Adrenal gland (tissue), 19 donors: ENCODE measurements at places on chromosomes 5 and 9. TPM values are rescaled to one million over a fixed set of nuclear protein-coding genes. Genes with fewer than 3 reads are reported as not detected.

Gene SH2D3C
- 10.9 TPM for total RNA-seq

DNA sequence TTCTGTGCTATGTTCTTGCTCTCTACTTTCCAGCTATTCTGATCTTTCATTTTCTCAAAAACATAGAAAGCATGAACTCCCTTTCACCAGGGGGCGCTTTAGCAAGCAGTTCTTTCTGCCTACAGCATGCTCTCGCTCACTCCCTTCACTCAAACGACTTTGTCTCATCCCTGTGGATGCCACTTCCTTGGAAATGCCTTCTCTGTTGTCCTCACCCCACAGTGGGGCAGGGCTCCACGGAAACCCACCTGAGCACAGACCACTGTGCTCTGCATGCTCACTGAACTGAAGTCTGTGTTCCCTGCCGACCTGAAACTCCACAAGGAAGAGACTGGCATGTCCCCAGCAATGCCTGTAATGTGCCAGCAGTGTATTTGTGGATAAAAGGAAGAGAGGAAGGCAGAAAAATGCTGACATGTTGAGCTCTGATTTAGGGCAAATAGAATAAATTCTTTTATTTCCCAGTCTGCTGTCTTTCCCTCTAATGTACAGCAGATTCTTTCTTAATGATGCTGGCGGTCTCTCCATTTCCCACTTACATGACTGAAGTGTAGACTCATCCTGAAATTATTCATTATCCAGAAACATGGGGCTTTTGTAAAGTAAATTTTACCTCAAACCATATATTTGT lies 4.9 kb upstream of the ROR2 start:
- DNase-seq = peak; percentile 74

Gene PCDHA9
- 0.14 TPM for total RNA-seq

DNA sequence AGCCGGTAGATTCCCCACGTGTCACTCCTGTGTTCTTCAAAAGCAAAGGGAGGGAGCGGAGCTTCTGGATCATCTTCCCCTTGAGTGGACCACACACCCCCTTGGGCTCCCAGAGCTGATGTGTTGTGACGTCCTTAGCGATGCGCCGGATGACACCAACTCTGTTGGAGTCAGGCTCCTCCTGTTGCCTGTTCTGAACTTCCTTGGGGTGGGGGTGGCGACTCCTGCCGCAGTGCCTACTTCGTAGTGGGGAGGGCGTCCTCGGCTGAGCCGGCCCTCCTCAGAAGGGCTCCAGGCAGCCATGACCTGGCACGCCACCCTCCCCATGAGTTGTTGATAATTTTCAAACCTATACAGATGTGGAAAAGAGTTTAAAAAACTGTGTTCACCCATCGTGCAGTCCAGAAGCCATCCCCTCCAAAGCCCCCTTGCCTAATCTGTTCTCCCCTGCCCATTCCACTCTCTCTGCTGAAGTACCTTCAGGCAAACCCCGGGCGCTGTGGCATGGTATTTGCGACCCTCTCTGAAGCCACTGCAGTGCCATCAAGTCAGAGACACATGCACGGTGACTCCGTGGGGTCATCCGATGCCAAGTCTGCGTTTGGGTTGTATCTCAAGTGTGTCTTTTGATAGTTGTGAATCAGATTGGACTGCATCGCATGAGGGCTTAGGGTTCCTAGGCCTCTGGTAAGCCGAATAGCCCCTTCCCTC lies 16.7 kb downstream of the EXOC3 start:
- no peak for DNase-seq

Gene UNC13B
- total RNA-seq = 29.3 TPM

DNA sequence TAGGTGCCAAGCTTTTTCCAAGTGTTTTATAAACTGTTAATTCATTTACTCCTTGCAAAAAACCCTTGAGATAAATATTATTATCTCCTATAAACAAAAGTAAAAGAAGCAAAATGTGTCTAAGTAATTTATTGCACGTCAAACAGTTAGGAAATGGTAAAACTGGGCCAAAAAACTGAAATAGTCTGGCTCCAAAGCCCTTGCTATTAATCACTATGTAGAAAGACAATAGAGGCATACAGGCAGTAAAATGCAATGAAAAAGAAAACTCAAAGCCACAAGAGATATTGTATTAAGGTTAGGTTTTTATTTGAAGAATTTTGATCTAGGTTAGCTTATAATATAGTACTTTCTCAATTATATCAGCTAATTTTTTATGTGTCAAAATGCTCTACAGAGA lies 457.7 kb downstream of the ANXA1 start:
- DNase-seq = no peak
